Muscle of arm (tissue), 14 donors: ENCODE measurements at places on chromosomes 2 and 18.

- DNase-seq, result no peak
Measured at GRCh38 chr18:54776282-54776977, 51.8 kb upstream of the RAB27B start.

DNA sequence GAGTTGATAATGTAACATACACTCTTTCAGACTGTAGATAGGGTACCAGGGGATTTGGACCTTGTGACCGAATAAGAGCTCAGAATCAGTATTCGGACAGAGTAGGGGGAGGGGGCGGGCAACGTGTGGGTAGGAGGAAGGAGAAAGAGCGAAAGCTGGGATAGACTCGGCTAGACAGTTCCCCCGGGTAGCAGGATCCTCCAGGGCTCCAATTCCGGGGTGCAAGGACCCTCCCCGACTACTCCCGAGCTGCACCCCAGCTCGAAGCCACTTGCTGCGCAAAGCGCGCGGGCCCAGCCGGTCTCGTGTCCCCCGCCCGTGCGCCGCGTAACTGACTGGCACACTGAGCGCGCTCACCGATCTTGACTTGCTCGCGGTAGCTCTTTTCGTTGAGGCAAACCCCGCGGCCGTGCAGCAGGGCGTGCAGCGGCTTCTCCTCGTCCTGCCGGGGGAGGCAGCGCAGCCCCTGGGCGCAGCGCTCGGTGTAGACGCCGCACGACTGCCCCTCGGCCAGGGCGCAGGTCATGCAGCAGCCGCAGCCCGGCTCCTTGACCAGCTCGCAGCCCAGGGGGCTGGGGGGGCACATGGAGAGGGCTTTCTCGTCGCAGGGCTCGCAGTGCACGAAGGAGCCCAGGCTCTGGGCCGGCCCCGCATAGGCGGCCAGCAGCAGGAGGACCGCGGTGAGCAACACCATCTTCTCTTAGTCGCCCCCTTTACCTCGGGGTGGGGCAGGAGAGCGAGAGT is 1.1 kb downstream of the IGFBP5 start:
- DNase-seq, result peak; percentile 64

- DNase-seq, result peak; percentile 20
Measured at GRCh38 chr2:123438675-123439074, 586.4 kb upstream of the CNTNAP5 start.

GRCh38 chr18:79400591-79401381 is 5.1 kb downstream of the NFATC1 start:
- peak; percentile 69 for DNase-seq

GRCh38 chr2:38509314-38509946 is 93.3 kb downstream of the HNRNPLL start:
- DNase-seq, result no peak

- no peak for DNase-seq
Measured at GRCh38 chr2:183081911-183082310, 3.4 kb downstream of the DUSP19 start.

DNA sequence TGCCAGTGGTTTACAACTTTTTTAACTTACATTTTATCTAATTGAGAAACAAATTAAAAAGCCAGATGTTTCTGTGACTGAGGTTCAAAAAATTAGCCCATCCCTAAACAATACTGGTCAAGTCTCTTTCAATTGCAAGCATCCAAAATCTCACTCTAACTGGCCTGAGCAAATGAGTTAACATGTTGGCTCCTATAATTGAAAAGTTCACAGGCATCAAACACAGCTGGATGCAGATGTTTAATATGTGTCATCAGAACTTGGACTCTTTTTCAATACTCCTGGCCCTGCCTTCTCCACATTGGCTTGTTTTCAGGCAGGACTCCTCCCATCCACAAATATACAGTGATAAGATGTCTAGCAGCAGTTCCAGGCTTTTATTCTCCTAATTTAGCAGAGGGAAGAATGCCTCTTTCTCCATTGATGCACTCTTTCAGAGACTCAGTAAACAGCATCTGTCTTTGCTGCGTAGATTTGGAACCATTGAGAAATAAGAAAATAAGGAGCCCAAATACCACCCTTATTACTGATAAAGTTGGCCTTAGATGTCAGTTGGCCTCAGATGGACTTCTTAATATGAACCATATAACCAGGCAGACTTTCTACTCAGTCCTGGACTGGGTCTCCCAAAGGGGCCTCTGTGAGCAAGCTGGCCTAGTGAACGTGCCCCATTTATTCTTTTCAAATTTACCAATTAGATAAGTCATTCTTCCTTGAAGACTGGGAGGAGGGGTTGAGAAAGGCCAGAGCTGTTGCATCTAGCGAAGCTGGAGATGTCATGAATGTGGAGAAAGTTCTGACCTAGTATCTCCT is 30.4 kb upstream of the FN1 start:
- peak; percentile 70 for DNase-seq

GRCh38 chr2:109080757-109081156 is 48.2 kb upstream of the SH3RF3 start:
- no peak for DNase-seq

- no peak for DNase-seq
Measured at GRCh38 chr2:172599947-172600346, 44.1 kb downstream of the PDK1 start.

GRCh38 chr2:181348107-181348837 is 108.9 kb upstream of the ITGA4 start:
- no peak for DNase-seq

- DNase-seq, result no peak
Measured at GRCh38 chr2:45806563-45807358, 155.3 kb downstream of the PRKCE start.

GRCh38 chr2:104844807-104845551 is 8.9 kb upstream of the POU3F3 start:
- no peak for DNase-seq

GRCh38 chr2:60872510-60872928 is 8.9 kb upstream of the REL start:
- DNase-seq, result no peak

DNA sequence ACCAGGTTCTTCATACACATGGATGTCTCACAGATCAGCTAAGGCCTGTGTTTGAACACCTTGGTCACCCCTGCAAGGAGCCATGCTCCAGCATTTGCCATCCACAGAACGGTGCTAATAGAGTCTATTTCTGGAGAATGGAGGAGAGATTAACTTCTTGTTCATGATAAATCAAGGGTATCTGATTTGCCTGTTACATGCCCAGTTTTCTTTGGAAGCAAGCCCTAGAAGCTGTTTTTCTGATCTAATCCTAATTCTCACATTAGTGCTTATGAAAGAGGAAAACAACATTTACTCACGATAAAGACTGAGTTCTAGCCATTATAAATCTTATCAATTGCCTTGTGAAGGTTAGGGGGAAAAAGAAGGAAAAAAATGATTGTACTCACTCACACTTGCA is 119.6 kb upstream of the DTNA start:
- no peak for DNase-seq

GRCh38 chr2:128373451-128374000 is 54.9 kb upstream of the HS6ST1 start:
- DNase-seq, result no peak

DNA sequence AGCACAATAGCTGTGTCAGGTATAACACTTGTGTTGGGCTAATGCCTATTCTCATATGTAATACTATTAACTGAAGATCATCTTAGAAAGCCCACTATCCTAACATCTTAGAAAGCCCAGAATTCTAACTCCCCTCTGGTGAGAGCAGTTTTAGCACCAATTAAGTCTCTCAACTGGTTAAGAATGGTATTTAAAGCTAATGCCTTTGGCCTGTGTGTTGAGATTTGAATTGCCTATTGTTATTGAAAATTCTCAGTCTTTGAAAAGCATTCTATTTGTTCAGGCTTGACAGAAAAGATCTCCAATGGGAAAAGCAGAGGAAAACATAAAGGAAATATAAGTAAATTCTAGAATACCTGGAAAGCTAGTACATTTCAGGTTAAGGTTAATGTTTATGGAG is 352.5 kb downstream of the ARHGAP15 start:
- DNase-seq, result no peak

GRCh38 chr2:197007716-197008628 is 81.5 kb upstream of the PGAP1 start:
- no peak for DNase-seq

DNA sequence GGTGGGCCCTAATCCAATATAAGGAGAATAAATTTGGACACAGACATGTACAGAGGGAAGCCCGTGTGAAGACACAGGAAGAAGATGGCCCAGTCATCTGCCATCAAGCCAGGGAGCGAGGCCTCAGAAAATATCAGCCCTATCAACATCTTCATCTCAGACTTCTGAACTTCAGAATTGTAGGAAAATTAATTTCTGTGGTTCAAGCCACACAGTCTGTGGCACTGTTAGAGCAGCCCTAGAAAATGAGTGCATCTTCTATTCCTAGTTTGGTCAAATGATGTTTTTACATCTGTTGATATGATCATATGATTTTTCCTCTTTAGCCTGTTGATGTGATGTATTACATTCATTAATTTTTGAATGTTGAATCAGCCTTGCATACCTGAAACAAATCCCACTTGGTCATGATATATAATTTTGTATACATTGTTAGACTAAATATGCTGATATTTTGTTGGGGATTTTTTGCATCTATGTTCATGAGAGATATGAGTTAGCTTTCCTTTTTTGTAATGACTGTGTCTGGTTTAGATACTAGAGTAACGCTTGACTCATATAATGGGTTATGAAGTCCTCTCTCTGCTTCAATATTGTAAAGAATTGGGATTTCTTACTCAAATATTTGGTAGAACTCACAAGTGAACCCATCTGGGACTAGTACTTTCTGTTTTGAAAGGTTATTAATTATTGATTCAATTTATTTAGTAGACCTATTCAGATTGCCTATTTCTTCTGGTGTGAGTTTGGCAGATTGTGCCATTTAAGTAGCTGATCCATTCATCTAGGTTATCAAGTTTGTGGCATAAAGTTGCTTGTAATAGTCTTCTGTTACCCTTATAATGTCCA is 451.4 kb downstream of the EIPR1 start:
- no peak for DNase-seq

DNA sequence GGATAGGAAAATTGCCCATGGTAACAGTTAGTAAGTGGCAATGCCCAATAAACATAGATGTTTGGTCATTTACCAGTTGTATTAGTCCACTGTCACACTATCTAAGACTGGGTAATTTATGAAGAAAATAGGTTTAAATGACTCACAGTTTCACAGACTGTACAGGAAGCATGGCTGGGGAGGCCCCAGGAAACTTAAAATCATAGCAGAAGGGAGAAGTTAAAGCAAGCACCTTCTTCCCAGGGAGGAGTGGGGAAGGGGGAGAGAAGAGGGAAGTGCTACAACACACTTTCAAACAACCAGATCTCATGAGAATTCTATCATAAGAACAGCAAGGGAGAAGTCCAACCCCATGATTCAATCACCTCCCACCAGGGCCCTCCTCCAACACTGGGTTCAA is 23.4 kb downstream of the NR4A2 start:
- DNase-seq, result no peak
